ENCODE measurements at places on chromosomes 16 and 17. TPM values are rescaled to one million over a fixed set of nuclear protein-coding genes. Genes with fewer than 3 reads are reported as not detected.

DNA sequence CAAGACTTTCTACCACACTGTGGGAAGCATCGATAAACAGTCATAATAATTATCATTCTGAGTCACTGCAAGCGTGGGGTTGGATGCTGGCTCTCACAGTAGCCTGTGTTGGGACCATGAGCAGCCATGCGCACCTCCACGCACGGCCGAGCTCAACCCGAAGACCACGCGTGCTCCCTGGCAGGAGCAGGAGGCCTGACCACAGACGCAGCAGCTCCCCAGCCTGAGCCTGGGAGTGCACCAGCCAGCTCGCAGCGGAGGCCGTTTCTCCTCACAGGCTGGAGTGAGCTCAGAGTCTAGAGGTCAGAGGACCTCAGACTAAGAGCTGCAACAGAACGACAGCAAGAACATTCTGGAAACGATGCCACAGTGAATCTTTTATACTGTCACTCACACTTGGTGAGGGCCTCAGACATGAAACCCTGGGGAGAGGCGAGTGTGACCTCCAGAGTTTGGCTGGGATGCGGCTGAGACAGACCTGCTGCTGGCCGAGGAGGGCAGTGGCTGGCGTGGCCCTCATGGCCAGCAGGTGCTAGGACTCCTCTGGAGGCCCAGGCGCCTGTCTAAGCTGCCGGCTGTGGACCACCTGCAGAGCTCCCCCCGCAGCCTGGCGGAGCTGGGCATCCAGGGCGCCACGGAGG lies 6.0 kb downstream of the NDUFAF8 start:
- no peak for DNase-seq

DNA sequence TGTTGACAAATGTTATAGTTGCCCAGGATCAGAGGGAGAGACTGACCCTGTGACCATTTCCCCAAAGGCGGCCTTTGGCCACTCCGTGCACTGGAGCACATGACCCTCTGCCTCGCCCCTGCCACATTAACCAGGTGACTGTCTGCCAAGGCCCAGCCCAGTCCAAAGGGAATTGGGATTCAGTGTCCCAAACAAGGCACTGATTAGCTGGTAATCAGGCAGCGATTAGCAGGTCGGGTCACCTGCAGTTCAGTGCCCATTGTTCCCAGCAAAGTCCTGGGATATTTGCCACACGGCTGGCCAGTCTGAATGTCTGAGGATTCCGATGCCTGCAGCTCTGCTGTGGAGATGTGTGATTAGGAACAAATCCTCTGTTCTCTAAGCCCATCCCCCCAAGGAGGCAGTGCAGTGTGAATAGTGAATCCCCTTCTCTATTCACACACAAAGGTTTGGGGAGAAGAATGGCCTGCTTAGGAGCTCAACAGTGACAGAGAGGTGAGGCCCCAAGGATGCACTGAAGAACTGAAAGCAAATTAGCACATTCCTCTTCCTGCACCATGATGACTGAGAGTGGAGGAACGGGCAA lies 123.1 kb upstream of the MAF start:
- DNase-seq = no peak

DNA sequence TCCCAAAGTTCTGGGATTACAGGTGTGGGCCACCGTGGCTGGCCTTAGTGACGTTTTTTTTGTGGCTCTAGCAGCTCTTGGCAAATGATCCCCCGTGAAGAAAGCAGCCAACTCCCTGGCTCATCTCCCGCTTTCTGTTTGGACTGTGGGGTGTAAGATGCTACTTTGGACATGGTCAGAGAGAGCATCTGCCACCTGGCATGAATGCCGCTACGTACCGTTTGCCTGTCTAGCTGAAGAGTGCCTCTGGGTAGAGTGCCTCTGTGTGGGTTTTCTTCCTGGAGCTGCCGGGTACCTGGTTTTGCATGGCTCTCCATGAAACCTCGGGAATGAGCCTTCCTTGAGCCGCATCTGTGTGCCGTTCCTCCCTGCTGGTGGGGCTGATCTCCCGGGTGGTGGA lies 34.3 kb downstream of the NDEL1 start:
- DNase-seq = no peak

DNA sequence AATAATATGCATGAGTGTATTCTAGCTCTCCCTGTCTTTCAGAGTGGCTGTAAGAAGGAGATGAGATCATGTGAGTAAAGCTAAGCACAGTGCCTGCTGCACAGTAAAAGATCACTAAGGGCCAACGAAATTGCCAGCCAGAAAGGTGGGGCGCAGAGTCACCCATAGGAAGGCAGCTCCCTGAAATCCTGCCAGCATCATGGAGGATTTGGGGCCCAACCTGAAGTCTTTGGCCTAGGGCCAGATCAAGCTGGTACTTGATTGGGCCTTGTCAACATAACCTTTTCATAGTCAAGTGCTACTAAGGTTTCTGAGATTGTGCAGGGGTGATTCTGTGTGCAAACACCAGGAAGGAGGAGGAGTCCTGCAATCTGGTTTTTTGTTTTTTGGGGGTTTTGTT lies 16.5 kb downstream of the SCNN1B start:
- peak; percentile 55 for DNase-seq

GRCh38 chr16:27413956-27414355 lies 12.0 kb downstream of the IL21R start:
- no peak for DNase-seq

DNA sequence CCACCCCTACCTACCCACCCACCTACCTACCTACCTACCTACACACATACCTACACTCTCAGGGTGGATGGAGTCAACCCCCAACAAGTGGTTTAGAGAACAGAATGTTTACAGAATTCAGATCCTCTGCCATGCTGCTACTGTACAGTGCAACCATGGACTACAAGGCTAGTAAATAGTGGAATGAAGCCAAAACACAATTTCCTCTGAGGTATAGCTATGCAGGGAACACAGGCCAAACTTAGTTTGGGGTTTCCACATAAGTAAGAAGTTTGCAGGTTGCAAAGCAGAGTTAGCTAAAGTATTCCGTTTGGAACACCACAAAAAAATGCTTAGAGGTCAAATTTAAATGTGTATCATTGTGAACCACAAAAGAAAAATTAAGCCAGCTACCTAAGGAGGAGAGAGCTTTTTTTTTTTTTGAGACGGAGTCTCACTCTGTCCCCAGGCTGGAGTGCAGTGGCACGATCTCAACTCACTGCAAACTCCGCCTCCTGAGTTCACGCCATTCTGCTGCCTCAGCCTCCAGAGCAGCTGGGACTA lies 2.7 kb upstream of the AP1G1 start:
- DNase-seq = no peak

- DNase-seq = no peak
Observed at GRCh38 chr16:50809561-50809960, 67.7 kb downstream of the CYLD start.

DNA sequence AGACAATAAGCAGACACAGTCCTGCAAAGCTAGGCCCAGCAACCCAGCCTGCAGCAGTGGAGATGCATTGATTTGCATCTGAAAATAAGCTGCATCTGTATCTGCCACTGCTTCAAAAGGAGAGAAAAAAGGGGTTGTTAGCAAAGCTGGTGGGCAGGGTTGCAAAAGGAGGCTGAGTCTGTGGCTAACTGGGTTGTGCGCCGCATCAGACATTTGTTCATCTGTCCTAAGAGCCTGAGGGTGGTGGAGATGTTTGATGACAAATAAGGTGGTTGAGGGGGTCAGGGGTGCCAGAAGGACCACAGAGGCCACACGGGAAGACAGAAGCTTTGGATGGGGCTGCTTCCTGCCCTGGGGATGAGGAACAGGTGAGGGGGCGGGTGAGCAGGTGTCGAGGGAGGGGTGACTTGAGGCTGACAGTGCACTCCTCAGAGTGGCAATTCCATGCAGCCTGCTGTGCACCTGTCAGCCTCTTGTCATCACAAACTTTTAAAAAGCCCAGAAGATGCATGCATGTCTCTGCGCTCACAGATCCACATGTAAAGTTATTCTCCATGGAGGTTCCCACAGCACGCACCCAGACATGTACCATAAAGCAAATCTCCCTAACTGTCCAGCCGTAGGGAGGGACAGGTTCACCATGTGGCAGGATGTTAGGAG lies 35.4 kb downstream of the WSB1 start:
- DNase-seq = no peak

DNA sequence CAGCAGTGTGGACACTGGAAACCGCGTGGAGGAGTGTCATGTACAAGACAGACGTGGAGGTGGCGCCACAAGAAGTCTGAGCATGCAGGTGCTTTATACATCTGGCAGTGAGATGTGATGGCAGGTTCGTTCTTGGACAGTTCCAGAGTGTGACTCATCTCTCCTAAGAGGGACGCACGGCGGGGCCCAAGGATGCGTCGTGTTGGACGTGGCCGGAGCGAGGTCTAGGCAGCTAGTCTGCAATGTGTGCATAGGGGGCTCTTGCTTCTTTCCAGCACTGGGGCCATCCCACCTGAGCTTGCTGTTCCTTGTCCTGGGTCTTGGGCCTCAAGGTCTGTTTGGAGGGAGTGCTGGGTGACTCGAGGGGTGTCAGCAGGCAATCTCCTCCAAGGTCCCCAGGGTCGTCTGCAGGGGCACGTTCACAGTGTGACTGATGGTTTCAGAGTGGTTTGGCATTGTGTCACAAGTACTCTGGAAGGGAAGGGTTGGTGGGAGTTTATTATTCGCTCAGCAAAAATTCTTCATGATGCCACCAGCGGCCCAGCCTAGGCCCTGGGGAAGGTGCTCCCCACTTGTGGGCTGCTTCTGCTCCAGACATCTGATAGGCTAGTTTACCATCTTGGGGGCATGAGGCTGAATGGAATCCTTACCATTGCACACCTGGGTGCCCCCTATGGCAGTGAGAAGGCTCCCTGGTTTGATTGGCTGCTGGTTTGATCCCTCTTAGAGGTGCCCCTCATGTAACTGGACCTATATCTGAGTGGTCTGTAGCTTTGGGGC lies 22.1 kb downstream of the SPACA3 start:
- no peak for DNase-seq

Gene CCDC78
- 0.80 TPM for total RNA-seq

Gene MYH1
- total RNA-seq = 0.10 TPM

DNA sequence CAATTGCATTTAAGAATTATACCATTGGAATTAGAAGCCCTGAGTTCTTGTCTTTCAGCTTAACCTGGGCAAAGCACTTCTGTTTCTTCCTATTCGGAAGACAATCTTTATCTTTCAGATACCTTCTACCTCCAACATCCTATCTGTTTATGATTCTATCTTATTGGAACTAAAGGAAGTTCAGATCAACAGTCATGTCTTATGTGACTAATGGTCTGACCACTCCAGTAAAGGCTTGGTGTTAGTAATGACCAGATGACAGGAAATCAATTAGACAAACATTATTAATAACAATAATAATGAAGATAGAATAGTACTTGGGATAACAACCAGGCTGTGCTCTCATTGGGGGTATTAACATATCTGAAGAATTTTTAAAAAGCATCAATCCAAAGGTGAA lies 11.3 kb downstream of the HS3ST3A1 start:
- DNase-seq = no peak

DNA sequence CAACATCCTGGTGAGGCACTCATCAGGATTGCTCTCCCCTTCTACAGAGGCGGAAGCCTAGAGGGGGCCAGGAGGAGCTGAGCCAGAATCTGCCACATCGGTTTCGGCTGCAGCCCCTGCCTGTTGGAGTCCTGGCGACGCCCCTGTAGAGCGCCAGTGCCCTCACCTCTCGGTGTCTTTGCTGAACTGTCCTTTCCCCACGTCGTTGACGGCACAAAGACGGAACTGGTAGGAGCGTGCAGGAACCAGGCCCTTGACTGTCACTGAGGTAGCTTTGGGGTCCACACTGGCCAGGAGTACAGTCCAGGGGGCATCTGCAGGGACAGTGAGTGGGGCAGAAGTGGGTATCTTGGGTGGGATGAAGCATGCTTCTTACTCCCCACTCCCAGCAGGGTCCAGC lies 110.3 kb upstream of the CDC42EP4 start:
- no peak for DNase-seq

Gene TPSG1
- 23.3 TPM for total RNA-seq

DNA sequence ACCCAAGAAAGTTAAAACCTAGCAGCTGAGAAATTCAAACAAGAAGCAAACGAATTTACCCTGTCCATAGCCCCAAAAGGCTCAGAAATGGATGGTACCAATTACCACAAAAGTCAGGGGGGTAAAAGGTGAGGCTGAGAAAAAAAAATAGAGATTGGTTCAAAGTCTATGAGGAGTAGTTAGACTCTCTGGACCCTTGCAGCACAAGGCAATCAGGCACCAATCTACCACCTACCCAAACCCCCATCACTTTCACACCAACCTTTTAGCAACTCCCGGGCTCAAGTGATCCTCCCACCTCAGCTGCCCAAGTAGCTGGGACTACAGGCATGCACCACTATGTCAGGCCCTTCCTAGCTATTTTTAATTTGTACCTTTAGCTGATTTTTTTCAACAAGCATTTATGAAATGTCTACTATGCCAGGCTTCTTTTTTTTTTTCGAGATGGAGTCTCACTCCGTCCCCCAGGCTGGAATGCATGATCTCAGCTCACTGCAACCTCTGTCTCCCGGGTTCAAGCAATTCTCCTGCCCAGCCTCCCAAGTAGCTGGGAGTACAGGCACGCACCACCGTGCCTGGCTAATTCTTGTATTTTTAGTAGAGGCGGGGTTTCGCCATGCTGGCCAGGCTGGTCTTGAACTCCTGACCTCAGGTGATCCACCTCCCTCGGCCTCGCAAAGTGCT lies 40.8 kb downstream of the USP32 start:
- DNase-seq = no peak

DNA sequence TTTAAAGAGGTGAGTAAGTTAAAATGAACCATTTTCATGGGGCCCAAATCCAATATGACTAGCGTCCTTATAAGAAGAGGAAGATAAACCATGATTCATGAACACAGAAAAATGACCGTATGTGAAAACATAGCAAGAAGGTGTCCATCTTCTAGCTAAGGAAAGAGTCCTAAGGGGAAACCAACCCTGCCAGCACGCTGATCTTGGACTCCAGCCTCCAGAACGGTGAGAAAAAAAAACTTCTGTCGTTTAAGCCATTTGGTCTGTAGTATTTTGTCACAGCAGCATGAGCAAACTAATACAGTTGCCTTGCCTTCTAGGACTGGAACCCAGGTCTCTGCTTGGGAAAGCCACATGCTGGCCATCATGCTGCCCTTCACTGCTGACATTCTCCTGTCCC lies 4.2 kb upstream of the TMEM132E start:
- DNase-seq = no peak

Gene TBC1D3L
- 7.0 TPM for total RNA-seq

DNA sequence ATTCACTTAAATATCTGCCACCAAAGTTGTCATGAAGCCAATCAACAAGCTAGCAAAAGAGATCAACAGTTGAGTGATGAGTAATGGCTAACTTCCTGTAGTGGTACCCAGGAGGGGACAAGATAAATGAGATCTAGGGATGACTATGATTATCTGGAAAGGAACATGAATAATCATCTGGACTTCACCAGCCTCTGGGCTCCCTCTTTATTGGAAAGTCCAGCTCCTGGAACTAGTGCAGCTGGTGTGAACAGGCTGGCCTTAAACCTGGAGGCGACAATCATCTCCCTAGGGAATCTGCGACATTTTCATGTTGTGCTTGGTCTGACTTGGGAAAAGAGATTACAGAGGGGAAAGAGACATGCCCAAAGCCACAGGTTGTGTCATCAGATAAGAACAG lies 518.6 kb downstream of the GRIN2A start:
- no peak for DNase-seq

DNA sequence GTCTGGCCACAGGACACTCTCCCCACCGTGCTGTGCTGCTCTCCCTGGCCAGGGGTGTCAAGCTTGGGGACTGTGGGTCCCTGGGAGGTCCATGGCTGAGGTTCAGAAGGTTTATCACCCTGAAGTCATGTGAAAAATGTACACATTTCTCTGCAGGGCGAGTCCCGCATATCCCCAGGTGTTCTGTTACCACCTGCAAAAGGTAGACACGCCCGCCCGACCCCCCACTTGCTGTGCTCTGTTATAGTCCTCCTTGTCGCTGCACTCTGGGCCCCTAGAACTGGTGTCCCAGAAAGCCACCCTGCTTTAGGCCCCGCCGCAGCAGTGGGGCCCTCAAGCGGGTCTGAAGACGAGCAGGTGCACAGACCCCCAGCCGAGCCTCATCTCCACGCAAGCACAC lies 11.8 kb downstream of the JPT2 start:
- DNase-seq = no peak

All from mucosa of descending colon (tissue), 3 donors.